Activated naive CD4-positive, alpha-beta T cell treated with anti-CD3 and anti-CD28 coated beads for 36 hours (primary cell): ENCODE measurements at places on chromosomes 3 and 15. TPM values are rescaled to one million over a fixed set of nuclear protein-coding genes. Genes with fewer than 3 reads are reported as not detected.

- DNase-seq = no peak
These were observed 5.8 kb upstream of the GLCE start for GRCh38 chr15:69154684-69155083.

GRCh38 chr3:184781801-184782200 lies 30.2 kb upstream of the VPS8 start:
- no peak for DNase-seq

- DNase-seq = no peak
These were observed 17.5 kb downstream of the ABCF3 start for GRCh38 chr3:184203526-184203925.

GRCh38 chr3:81689617-81690016 lies 71.8 kb downstream of the GBE1 start:
- DNase-seq = no peak

Gene MKRN2OS
- not detected for total RNA-seq

Gene MAGI1
- total RNA-seq = not detected

Gene CELSR3
- total RNA-seq = 5.1 TPM

Gene ITGB5
- total RNA-seq = 0.59 TPM
